ENCODE measurements at places on chromosomes 16 and 17.

- DNase-seq: no peak
Observed at GRCh38 chr17:55340686-55341085, 75.9 kb downstream of the HLF start.

- no peak for DNase-seq
Observed at GRCh38 chr16:24855678-24856077, 9.9 kb downstream of the SLC5A11 start.

GRCh38 chr17:82050761-82051641, 610 bp downstream of the RFNG start:
- no peak for DNase-seq

DNA sequence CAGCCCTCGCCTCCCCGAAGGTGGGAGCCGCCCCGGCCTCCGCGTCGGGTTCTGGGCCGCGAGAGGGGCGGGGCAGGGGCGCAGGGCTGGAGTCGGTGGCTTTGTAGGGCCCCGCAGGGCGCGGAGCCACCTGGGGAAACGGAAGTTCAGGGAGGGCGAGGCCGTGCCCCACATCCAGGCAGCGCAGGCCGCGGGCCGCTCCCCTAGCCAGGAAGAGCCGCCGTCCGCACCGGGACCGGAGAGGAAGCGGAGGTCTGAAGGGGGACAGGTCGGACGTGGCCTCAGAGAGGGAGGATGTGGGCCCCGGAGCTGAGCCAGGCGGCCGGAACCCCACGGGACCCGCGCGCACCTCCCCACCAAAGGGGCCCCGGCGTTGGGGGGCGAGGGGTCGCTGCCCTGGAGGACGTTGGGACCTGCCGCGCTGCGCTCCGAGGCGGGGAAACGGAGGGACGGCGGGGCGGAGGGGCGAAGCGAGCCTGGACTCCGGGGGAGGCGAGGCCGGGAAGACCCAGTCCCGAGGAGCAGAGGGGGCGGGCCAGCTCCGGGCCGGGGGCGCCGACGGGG, 482 bp upstream of the SLC16A3 start:
- peak; percentile 73 for DNase-seq

DNA sequence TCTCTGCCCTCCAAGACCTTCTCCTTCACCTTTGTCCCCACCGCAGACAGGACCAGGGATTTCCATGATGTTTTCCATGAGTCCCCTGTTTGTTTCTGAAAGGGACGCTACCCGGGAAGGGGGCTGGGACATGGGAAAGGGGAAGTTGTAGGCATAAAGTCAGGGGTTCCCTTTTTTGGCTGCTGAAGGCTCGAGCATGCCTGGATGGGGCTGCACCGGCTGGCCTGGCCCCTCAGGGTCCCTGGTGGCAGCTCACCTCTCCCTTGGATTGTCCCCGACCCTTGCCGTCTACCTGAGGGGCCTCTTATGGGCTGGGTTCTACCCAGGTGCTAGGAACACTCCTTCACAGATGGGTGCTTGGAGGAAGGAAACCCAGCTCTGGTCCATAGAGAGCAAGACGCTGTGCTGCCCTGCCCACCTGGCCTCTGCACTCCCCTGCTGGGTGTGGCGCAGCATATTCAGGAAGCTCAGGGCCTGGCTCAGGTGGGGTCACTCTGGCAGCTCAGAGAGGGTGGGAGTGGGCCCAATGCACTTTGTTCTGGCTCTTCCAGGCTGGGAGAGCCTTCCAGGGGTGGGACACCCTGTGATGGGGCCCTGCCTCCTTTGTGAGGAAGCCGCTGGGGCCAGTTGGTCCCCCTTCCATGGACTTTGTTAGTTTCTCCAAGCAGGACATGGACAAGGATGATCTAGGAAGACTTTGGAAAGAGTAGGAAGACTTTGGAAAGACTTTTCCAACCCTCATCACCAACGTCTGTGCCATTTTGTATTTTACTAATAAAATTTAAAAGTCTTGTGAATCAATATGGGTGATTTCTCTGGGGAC, 12.2 kb downstream of the CX3CL1 start:
- DNase-seq: no peak

DNA sequence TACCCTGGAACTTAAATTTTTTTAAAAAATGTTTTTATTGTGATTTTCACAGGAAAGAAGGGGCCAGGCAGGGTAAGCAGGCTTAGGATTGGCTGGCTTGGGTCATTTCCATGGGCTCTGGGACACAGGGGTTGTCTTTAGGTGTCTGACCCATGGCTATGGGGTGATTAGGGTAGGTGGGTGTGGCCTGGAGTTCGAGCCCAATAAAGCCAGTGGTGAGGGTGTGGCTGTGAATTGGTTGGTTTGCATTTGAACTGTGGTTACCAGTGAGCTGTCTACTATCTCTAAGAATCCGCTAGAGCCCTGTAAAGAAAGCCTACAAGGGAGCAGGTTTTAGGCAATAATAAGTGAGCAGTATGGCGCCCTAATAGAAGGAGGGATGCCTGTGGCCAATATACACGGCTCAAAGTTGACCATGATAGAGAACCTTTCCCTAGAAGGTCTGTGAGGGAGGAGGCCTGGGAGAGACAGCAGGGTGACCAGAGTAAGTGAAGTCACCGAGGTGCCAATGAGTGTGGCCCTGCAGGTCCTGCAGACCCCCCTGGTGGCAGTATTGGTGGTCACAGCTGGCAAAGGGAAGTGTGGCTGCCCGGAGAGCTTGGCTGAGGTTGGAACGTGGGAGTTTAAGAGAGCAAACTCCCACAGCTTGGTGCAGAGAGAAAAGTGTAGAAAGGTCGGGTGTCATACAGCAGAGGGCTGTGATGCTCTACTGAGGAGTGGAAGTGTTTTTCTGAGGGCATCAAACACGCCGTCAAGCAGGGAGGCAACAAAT, 454.0 kb downstream of the WWOX start:
- no peak for DNase-seq
